ENCODE measurements at places on chromosomes 16 and 17.

GRCh38 chr17:57889892-57890856 is 40.3 kb upstream of the MRPS23 start:
- DNase-seq: no peak

- DNase-seq: no peak
Observed at GRCh38 chr16:69049603-69050375, 55.7 kb upstream of the HAS3 start.

GRCh38 chr16:3088925-3089716 is 10.0 kb downstream of the ZSCAN10 start:
- DNase-seq: no peak

GRCh38 chr17:58335779-58336455 is 7.3 kb upstream of the TSPOAP1 start:
- DNase-seq: no peak

- DNase-seq: no peak
Observed at GRCh38 chr16:19127205-19127604, 13.4 kb downstream of the ITPRIPL2 start.

DNA sequence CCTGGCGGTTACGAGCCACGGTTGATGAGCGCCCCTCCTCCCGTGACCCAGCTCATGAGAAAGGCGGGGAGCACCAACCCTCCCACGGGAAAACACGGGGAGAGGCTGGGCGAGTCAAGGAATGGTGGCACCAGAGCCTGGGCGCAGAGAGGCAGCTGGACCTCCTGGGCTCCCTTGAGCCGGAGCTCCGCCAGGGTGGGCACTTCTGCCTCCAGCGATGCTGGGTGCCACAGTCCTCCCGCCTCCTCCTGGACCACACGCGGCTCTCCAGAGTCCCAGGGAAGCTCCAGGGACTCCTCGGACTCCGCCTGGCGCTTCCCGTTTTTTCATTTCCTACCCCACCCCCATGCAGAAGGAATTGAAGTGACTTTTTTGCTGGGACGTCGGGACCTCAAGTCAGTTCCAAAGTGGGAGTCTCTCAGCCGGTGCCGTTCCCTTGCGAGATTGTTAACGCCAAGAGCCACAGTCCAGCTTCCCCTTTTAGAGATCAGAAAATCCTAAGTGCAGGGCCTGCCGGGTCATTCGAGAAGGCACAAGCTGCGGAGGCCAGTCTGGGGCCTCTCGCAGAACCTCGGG is 6.6 kb upstream of the CBX8 start:
- DNase-seq: no peak
